ENCODE measurements at places on chromosomes 5 and 9.

DNA sequence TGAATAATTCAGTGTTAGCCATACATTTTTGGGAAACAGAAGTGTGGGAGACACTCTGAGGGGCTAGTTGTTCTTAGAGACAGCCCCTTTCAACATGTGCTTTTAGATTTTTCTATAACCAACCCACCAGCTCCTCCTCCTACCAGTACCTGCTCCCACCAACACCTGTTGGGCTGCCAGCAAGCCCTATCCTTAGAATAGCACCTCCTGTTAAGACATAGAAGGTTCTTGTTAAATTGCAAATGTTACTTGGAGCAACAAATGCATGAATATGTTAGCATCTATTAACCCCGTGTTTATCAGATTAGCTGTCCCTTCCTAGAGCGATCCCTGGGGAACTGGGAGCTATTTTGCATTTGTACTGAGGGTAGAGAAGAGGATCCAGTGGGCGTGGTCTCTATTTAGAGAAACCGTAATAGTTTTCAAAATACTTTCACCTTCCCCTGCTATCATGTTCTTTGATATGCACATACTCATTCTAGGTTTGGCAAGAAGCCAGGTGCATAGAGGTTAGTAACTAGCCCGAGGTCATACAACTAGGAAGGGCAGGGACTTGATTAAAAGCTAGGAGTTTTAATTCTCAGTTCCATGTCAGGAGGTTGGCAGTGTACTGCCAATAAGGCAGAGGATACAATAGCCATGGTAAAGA is 334.4 kb downstream of the KCTD16 start:
- DNase-seq = no peak

DNA sequence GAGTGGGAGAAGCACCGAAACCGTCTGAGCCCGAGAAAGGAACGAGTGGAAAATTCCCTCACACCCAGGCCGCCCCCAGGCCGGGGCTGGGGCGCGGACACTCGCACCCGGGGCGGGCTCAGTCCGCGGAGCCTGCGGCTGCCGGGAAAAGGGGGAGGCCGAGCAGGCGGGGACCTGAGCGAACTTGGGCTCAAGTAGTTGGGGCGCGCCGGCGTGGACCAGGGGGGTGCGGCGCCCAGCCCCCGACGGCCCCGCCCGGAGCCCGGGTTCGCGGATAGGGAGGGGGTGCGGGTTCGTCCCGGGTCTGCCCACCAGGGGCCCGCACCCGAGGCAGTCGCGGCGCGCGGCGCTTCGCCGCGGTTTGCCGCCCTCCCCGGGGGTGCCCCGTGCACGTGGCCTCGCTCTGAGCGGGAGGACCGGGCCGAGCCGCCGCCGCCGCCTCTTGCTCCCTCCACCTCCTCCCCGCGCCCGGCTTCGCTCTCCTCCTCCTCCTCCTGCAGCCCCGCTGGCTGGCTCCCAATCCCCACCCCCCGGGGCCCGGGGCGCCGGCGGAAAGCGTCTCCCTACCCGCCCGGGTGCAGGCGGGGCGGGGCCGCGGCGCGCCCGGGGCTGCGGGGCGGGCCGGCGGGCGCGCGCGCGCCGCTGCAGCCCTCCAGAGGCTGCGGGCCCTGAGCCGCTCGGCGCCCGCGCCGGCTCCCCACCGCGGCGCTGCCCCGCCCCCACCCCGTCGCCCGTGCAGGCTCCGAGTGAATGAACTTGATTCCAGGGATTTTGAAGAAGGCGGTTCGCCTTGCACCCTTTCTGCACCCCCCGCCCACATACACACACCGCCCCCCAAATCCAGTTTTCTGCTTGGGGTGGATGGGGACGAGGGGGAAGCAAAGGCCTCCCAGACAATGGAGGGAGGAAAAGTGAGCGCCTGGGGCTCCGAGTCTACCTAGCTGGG is 1.3 kb upstream of the NFIB start:
- peak; percentile 30 for DNase-seq

DNA sequence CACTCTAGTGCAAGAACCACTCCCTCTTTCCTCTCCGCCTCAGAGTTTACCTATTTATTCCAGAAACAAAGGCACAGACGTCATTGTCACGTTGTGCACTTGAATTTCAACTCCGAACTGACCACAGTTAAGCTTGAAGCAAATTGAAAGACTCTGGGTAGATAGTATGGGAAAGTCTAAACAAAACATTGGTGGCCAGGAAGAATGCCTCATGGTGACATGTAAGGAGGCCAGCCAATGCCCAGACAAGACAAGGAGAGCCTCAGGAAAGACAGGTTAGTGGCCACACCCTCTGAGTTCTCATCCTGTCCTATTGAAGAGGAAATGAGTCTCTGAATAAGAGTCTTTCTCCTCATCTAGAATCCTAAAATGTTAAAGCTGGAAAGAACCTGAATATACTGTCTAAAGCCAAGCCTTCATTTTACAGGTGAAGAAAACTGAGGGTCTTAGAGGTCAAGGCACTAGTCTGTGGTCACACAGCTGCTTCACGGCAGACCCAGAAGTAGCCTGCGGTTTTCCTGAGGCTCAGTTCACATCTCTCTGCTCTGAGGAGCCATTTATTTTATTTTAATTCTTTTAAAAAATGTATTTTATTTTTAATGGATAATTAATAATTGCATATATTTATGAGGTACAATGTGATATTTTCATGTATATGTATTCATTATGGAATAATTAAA is 30.2 kb downstream of the ZFAND5 start:
- DNase-seq = no peak

- DNase-seq = no peak
Observed at GRCh38 chr9:79447762-79448161, 124.0 kb upstream of the TLE4 start.

- peak; percentile 32 for DNase-seq
Observed at GRCh38 chr9:131585375-131585774, 40.1 kb downstream of the PRRT1B start.

GRCh38 chr9:126756238-126756637 is 48.6 kb upstream of the ZBTB43 start:
- DNase-seq = no peak

DNA sequence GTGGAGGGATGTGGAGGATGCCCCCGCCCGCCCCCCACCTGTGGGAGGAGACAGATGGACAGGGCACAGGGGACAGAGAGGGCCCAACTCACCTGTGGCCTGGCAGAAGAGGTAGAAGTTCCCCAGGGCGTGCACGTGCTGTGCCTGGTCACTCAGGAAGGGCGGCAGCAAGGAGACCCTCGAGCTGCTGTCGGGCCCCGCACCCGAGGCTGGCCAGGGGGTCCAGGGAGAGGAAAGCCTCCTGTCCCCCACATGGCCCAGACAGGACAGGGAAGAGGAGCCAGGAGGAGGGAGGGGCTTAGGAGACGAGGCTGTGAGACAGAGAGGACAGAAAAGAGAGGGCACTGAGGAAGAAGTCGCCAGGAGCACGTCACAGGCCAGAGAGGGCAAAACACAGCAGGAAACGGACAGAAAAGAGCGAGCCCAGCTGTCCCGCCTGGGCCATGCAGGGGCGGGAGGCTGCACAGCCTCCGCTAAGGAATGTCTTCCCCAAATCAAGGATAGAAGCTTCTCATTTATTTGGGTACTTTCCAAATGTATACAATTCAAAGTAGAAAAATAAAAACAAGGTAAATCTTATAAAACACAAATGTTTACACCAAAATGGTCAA is 58.5 kb downstream of the SECISBP2 start:
- no peak for DNase-seq

DNA sequence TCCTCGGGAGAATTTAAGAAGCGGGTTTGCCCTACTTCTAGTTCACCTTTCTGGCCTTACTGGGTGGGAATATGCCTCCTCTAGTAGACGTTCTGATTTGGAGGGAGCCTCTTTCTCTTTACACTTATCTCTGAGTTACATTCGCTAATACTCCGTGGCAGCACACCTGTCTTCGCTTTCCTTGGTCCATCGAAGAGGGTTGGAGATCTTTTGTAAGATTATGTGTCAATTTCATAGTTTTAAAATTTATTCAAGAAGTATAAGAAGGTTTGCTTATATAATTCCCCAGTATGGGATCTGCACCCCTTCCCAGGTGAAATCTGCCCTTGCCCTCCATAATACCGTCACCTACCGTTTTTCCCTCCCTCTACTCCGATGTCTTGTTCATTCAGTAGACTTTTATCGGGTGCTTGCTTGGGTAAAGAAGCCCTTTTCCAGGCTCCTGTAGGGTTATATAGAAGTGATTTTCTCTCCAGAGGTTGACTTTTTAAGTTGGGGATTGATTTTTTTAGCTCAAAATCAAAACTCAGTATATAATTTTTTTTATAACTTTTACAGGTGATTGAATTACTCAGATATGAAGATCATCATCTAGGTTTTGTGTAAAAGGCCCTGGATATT is 1.1 kb downstream of the GPBP1 start:
- no peak for DNase-seq

- DNase-seq = no peak
Observed at GRCh38 chr9:107614765-107615164, 125.2 kb upstream of the KLF4 start.

DNA sequence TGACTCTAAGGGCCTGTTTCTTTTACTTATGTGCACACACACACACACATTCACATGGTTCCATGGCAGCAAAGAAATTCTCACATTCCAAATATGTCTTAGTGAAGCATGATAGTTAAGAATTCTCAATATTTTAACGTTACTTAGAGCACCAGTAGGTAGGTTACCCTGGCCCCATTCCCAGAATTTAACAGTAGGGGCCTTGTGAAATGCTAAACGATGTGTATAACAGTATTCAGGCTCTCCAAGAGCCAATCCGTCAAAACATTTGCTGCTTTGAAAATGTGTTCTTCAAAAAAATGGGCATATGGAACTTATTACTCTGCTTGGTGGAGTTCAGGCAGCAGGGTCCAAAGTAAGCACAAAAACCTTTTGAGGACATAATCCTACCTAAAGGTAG is 93.7 kb upstream of the DAB2 start:
- DNase-seq = no peak

GRCh38 chr5:34756781-34757624 is 82.0 kb upstream of the TTC23L start:
- DNase-seq = no peak

- no peak for DNase-seq
Observed at GRCh38 chr9:114446672-114447450, 58.4 kb downstream of the WHRN start.

DNA sequence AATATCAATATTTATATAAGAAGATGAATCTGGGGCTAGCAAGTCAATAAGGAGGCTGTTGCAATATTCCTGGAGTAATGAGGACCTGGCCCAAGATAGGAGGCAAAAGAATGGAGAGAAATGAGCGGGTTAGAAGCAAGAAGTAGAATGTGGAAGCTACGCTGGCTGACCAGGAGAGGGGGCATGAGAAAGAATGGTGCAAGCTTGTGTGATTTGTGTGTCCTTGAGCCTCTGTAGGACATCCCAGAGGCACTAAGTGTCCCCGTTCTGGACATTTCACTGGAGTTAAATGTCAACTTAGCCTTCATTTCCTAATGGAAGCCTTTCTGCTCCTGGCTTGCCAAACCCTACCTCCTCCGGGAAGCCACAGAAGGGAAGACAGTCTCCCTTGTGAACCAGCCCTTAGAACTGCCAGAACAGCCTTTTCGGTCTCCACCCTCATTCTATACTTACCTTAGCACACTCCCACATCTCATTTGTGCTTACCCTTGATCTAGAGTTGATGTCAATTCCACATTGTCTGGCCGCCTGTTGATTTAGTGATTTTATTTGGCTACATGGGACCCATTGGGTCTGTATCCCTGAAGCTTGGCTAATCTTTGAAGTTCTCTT is 6.7 kb upstream of the PDE6A start:
- DNase-seq = no peak

DNA sequence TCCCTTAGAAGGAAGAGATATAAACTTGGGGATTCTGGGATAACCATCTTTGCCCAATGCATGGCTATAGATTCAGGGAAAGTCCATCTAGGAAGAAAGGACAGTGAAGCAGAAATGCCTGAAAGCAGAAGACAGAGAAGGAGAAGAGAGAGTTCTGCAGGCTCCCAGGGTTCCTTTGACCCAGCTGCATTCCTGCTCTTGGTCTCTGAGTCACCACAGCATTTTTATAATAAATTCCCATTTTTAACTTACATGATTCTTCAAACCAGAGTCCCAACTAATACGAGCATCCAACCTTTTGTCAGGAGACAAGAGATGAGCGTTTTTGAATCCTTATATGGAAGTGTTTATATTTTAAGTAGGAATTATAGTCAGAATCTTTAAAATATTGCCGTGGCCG is 12.0 kb upstream of the AOPEP start:
- DNase-seq = no peak

GRCh38 chr9:124652615-124653393 is 118.3 kb downstream of the NR6A1 start:
- no peak for DNase-seq

DNA sequence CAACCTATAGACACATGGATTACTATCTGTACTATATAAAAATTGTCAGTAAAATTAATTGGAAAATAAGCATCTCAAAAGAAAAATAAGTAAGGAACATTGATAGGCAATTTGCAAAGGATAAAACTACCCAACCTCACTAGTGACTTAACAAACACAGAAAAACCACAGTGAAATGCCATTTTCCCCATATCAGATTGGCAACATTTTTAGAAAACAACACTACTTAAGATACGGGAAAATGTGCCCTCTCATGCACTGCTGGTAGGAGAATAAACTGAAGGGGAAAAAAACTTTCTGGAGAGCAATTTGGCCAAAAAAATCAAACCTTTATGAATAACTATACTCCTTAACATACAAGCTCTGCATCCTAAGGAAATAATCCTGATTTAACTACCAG is 254.0 kb downstream of the DEPDC1B start:
- DNase-seq = no peak

DNA sequence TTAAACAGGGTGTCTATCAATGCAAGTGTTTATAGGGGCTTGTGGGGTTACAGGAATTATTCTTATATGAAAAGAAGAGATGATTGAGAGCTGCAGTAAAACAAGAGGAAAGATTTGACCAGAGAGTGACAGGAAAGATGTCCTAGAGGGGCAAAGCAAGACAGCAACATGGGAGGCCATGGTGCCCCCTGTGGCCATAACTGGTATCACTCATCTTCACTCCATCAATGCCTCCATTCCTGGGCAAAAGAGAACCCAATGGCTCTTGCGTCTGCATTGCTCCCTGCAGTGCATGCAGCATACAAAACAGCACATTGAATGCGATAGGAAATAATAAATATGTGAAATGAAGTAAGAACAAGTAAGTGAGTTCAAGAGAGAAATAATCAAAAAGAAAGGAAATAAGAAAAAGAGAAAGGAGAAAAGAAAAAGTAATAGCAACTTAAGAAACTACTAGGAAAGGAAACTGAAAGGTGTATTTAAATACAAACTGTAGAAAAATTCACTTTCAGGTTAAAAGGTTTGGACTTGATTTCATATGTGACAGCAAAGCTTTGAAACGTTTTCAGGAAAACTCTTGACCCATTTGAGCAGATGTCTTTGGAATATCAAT is 206.6 kb downstream of the SEMA5A start:
- DNase-seq = no peak

DNA sequence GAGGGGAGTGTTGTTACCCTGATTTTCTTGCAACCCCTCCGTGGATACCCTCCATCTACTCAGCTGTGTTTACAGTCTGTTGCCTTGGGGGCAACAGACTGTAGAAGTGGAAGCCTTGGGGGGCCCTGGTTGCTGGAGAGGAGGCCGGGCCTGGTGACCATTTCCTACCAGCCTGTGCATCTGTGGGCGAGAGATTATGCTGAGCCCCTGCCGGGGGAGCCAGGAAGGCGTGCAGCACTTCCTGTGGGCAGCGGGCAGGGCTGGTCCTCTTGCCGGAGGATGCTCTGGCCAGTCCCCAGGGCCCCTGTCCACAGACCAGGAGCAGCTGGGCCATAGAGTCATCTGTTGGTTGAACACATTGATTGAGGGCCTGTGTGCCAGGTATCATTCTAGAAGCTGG is 11.1 kb downstream of the ERGIC1 start:
- DNase-seq = no peak

GRCh38 chr9:13478160-13478559 is 198.7 kb upstream of the MPDZ start:
- DNase-seq = no peak

- DNase-seq = no peak
Observed at GRCh38 chr9:95040106-95040505, 277.4 kb downstream of the FANCC start.

All from stimulated activated CD4-positive, alpha-beta T cell treated with anti-CD3 and anti-CD28 coated beads, Interleukin-4, amount 100 ng/mL, for 1 hour (primary cell).